ENCODE measurements at places on chromosomes 12 and 14.
A peak's percentile ranks its signal among the peaks of the same experiment; 100 is the strongest.

DNA sequence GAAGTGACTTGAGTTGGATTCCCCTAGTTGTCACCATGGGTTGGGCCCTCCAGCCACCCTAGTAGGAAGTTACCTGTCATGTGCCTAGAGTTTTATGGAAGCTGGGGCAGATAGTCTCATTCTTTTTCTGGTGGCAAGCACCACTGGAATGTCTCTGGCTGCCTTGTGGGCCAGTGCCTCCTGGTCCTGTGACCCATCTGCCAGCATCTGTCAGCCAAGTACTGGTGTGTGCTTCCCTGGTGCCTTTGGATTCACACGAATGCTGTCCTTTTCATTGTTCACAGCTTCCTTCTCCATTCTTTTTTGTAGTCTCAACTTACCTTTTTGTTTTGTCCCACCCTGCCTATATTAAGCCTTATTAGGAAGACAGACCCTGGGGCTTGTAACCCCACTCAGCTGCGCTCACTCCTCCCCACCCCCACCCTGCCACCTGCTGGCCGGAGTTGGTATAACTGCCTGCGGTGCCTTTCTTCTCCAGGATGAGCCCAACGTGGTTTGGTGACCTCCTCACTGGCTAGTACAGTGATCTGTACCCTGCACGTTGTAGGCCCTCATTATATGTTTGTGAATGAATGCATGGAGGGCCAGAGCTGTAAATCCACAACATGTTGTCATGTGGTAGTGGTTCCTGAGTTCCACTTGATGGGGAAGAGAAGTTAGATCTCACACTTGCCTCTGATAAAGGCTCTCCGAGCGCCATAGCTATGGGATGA is 125.7 kb downstream of the TSPAN9 start:
- peak; percentile 85 for DNase-seq

- DNase-seq = no peak
These were observed 51.4 kb downstream of the BORCS5 start for GRCh38 chr12:12408265-12408690.

DNA sequence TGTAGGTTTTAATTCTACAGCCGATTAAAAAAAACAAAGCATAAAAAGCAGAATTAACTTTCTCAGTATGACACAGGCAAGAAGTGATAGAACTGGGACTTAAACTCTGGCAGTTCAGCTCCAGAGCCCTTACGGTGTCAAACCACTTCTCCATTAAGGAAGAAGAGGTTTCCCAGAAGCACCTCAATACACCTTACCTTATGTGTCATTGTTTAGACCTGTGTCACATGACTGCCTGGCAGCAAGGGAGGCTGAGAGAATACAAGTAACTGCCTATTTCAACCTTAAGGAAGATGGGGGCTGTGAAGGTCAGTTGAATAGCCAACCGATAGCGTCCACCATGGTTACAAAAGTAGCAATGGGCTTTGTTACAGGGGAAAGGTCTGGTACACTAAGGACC is 54.6 kb upstream of the ARHGAP5 start:
- DNase-seq = no peak

DNA sequence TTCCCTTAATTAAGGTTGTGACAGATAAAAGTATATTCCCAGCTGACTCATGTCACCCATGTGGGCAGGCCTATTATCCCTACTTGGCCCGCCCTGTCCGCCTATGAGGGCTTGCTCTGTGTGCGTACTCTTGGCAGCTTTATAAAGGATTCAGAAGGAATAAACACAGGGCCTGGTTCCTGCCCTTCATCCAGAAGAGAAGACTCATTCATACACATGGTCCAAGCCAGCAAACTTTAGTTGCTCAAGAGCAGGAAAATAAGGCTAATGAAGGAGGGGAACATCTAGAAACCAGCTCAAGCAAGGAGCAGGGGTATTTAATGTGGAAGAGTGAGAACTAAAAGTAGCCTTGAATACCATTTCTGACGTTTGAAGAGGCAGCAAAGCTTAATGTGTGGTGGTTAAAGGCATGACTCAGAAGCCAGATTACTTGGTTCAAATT is 141.9 kb downstream of the CRADD start:
- no peak for DNase-seq

DNA sequence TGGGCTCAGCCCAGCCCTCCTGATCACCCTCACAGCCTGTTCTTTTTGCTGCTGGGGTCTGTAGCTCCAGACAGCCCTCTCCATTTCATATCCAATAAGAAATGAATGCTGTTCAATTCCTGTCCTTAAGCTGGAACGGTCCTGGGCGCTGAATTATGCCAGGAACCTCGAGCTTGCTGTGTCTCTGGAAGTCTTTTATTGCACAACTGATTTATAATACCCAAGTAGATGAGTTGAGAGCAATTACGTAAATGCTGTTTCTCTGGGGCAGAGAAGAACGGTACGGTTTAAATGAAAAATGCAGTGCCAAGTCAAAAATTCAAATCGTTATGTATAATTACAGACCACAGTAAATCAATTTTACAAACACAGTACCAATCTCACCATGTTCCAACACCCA is 161.0 kb downstream of the SAMD4A start:
- no peak for DNase-seq

DNA sequence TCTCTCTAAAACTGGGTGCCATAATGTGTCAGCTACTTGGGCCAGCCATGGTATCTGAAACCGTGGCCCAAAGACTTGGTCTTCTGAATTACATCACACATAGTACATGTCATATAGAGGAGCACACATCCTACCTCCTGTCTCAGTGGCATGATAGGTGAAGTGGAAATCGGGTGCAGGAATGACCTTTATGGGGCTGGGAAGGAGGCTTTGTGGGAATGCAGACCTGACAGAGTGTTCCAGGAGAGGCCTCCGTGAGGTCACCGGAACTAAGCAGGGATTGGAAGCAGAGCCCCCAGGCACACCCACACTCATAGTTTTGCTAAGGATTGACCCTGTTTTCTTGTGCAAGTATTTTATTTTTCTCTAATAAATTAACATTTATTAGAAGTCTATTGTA is 82.6 kb downstream of the NTF3 start:
- no peak for DNase-seq

- DNase-seq = peak; percentile 32
These were observed 10.5 kb upstream of the OAS2 start for GRCh38 chr12:112967858-112968257.

DNA sequence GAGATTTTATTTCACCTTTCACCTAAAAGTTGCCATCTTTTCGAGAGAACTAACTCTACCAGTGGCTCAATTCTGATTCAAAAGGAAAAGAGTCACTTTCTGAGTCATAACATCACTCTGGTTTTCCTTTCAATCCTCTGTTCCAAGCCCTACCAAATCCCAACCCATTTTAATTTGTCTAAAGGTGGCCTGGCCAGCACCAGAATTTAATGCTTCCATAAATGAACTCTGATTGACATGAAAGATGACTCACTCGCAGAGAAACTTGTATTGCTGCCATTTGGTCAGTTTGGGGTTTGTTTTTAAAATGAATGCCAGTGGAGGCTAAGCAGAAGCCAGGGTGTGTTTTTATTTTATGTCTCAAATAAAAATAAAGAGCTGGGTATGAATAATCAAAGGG is 117.4 kb upstream of the SOX5 start:
- DNase-seq = no peak

- no peak for DNase-seq
These were observed 523 bp downstream of the GTF2H3 start for GRCh38 chr12:123634142-123634561.

- no peak for DNase-seq
These were observed 34.7 kb downstream of the FOS start for GRCh38 chr14:75313294-75313693.

- no peak for DNase-seq
These were observed 60.9 kb upstream of the CMKLR1 start for GRCh38 chr12:108400056-108400455.
